ENCODE measurements at places on chromosomes 5 and 9.

- no peak for DNase-seq
These were observed 36.8 kb upstream of the COL5A1 start for GRCh38 chr9:134604834-134605233.

DNA sequence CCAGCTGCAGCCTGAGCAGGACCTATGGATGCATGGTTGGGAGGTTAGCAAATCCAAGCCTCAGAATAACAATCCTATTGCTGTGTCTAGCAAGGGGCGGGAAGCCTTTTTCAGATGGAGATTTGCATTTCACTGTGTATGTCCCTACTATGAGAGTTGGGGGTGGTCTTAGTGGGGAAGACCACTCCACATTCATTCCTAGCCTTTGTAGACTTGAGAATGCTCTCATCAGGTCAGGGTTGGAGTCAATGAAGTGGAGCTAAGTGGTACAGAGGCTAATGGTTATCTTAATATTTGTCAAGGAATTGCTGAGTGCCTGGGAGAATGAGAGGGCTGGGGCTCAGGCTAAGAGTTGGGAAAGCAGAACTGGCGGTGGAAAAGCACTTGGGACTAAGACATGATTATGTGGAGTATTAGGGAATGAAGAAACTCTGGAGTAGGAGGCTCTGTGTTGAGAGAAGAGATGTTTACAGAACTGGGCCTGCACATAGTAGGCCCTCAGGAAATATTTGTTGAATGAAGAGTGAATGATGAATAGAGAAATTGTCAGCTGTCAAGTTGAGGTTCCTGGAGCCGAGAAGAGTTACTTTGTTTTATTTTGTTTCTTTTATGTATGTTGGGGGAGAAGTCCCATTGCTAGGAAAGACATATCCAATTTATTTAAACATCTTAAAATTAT, 175.5 kb upstream of the SPRY4 start:
- DNase-seq, result no peak

- no peak for DNase-seq
These were observed 22.5 kb downstream of the SEC61B start for GRCh38 chr9:99244344-99245260.

- no peak for DNase-seq
These were observed 35.6 kb downstream of the TNFSF8 start for GRCh38 chr9:114894609-114895433.

DNA sequence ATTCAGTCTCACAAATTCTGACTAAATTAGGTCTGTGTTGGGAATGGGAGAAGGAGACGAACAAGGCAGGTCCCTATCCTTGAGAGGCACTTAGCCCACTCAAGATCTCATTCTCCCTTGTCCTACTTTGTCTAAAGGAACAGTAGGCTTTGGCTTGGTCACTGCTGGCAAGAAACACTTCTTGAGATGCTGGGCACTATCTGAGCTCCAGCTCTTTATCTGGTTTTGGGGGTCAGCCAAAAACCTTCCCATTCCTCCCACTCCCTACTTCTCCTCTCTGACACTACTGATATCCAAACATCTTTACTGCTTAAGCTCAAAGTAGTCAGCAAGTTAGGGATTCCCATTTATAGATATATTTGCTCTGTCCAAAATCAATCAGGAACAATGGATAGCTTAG, 155.2 kb downstream of the MAPKAP1 start:
- no peak for DNase-seq

All from GM12891 (cell line).